ENCODE measurements at places on chromosomes 7 and 10.
A peak's percentile ranks its signal among the peaks of the same experiment; 100 is the strongest.

DNA sequence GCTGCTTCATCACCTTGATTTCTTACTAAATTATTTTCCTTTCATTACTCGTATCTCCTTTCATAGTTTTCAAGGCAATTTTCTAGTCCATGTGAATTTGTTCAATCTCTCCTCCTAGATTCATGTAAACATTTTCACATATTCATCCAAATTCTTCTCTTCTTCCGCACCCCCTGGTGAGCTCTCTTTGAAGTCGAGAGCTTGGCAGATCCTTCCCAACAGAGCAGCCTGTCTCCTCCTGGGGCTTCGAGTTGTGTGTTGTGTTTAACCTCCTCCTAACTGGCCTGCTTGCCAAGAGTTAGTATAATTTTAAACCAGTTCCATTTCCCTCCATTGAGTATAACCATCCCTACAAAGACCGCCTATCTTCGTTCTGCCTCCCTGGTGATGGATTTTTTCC lies 272.4 kb upstream of the CELF2 start:
- DNase-seq: no peak

GRCh38 chr10:32972929-32973328 lies 14.9 kb upstream of the ITGB1 start:
- no peak for DNase-seq

DNA sequence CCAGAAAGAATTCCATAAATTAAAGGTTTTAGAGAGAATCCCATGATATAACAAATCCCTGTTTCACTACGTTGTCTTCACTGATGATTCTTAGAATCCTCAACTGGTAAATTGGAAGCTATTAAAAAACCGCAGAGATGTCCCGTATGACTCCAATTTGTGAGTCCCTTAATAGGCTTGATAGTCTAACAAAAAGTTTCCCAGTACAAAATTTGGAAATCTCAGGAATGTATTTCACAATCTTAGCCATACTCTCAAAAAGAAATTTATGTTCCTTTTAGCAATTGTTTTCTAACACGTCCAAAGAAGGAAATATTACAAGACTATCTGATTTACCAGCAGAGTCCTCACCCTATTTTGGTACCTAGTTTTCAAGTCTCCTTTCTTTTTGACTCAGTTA lies 2.5 kb downstream of the TES start:
- DNase-seq: no peak

DNA sequence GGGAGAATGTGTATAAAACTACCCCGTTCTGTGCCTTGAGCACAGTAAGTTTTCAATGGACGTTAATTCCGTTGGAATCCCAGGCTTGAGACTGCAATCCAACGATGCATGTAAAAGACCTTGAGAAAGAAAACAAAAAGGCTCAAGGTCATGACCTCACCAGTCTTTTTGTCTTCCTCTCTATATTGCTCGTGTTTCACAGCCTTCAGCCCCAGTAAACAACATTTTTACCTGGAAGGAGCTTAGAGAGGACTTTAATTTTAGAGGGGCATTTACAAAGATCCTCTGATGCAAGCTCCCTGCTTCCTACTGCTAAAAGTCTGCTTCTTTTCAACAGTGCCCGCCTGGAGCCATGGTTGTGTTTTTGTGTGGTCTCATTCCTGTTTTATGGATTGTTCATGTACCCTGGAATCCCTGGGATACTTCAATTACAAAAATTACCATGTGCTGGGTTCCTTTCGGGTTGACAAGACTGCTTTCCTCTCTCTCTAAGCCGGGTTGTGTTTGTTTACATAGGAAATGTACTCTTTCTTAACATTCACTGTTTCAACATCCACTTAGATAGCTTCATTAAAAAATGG lies 320.1 kb upstream of the NFE2L3 start:
- no peak for DNase-seq

DNA sequence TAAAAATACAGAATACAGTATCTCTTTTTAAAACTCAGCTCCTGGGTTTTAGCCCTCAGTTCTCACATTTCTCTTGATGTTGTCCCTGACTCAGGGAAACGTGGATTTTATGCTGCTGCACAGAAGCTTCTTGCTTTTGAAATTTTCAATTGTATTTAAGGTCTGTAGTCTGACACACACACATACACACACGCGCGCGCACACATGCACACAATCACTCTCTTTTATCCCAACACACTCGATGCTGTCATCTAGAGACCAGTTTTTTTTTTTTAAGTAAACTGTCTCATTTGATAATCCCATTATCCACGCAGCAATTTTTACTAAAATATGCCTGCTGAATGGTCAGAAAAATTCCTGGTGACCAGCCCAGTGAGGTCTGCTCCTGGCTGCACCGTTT lies 108.6 kb downstream of the KMT2E start:
- no peak for DNase-seq

DNA sequence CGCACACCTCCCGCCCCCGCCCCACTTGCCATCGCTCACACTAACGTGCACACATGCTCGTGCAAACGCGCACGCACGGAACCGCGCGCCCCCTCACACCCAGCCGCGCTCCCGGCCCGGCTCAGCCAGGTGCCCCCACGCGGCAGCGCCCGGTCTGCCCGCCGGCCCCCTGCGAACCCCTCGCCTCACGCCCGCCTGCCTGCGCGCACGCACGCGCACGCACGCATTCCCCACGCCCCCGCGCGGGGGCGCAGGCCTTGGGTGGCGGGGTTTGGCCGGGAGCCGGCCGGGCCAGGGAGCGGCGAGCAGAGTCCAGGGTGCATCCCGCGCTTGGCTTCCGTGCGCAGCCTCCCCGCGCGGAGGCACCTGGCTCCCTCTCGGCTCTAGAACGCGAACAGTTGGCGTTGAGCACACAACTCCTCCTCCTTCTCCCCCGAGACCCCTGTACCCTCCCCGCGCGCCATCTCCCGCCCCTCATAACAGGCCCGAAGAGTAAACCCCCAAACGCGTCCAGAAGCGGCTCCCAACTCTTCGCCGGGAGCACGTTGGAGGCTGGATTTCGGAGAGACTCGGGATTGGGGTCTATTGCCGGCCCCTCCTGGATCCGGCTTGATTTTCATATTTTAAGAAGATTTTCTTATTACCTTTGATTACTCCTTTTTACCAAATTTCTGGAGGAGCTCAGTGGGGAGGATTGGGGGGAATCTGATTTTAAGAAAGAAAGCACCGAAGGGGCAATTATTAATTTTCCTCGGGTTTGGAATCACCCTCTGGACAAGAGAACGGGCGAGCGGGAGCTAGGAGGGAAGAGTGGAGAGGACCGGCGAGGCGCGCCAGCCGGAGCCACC lies 527 bp upstream of the SORCS3 start:
- no peak for DNase-seq

DNA sequence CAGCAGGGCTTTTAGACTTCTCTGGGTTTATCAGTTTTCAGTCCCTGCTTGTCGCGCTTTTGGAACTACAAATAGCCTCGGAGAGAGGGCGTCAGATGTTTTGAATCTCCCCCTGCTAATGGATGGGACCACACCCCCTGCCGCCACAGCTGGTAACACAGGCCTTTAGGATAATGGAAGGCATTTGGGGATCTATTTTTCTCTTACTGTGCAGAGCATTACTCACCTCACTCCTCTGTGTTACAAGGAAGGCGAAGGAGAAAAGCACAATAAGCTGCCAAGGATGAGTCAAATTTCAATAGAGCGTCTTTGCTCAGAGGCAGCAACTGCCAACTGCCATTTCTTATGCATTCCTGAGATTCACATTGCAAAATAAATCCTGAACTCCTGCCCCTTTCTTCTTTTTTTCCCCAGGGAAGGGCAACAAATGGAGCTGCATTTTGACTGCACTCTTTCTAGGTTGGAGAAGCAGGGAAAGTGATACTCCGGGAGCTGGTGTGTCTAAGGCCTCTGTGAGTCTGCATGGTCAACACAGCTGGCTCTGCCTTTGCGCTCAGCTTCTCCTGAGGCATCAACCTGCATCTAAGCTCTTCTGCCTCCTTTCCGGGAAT lies 31.5 kb upstream of the SMNDC1 start:
- peak; percentile 95 for DNase-seq

GRCh38 chr10:3780021-3780770 lies 4.8 kb downstream of the KLF6 start:
- no peak for DNase-seq

- no peak for DNase-seq
Observed at GRCh38 chr10:32418572-32418971, 27.4 kb upstream of the CCDC7 start.

GRCh38 chr7:149292462-149292823 lies 30.4 kb downstream of the ZNF783 start:
- DNase-seq: no peak

- DNase-seq: no peak
Observed at GRCh38 chr10:114808982-114809381, 12.6 kb upstream of the FHIP2A start.

GRCh38 chr10:79926037-79926436 lies 22.9 kb downstream of the SFTPD start:
- DNase-seq: no peak

DNA sequence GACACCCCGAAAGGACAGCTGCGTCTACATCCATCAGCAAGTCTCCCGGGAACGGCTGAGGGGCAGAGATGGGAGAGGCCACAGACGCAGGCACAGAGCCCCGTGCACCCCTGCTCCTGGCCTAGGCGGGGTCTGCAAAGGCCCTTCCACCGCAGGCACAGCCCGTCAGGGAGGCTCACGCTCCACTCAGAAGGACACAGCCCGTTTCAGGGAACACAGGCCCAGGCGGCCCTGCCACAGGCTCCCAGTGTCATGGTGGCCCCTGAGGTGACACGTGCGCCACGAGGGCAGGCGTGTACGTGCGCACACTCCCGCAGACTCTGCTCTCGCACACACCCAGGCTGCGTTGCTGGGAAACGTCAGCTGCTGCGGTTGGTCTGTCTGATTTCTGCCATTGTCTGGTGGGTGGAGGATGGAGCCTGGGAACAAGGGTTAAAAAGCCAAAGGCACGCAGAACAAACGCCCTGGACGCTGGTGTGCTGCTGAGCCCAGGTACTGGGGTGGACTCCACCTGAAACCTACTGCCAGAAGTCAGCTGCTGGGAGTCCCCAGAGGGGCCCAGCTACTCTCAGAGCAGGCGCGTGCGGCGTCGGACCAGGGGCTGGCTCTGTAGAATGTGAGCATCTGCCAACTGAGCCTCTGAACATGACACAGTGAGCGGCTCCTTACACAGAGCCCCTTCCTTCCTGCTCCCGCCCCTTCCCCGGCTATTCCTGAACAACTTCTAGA lies 13.1 kb downstream of the GPER1 start:
- DNase-seq: no peak

DNA sequence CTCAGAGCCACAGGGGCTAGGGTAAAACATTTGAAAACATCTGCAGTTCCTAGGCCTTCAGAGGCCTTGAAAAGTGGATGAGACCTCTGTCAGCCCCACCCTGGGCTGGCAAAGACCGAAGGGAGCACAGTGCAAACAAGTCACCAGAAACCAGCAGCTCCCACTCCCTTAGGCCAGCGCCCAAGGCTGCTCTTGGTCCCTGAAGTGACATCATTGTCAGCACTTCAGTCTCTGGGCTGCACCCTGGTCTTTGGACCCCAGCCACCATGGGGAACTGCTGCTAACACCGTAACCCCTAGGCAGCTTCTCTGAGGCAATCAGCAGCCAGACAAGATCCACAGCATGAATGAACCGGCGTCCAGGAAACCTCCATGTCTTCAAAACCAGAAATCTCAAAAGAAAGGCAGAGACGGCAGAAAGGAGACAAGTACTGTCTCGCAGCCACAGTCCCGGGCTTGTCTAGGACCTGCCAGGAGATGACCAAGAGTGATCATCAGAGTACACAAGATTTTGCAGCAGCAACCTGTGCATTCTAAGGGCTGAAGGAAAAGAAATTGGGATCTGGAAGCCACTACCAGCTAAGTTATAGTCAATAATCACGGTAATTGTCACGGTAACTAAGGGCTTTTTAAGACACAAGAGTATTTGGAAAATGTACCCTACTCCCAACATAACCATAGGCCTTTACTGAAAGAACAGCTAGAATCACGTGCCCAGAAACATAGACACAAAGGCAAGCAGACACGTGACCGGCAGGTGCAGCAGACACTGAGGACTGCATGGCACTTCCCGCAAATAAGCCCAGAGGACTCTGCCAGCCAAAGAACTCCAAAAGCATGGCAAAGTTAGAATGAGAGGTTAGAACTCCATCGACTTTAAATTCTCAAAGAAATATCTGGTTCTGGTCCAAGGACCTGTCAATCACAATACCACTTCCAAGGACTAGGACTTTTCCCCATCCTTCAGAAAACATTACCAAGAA lies 23.3 kb downstream of the CPXM2 start:
- DNase-seq: no peak

GRCh38 chr7:84529480-84530205 lies 335.1 kb upstream of the SEMA3A start:
- no peak for DNase-seq

GRCh38 chr10:119715628-119716505 lies 10.0 kb upstream of the INPP5F start:
- DNase-seq: no peak

DNA sequence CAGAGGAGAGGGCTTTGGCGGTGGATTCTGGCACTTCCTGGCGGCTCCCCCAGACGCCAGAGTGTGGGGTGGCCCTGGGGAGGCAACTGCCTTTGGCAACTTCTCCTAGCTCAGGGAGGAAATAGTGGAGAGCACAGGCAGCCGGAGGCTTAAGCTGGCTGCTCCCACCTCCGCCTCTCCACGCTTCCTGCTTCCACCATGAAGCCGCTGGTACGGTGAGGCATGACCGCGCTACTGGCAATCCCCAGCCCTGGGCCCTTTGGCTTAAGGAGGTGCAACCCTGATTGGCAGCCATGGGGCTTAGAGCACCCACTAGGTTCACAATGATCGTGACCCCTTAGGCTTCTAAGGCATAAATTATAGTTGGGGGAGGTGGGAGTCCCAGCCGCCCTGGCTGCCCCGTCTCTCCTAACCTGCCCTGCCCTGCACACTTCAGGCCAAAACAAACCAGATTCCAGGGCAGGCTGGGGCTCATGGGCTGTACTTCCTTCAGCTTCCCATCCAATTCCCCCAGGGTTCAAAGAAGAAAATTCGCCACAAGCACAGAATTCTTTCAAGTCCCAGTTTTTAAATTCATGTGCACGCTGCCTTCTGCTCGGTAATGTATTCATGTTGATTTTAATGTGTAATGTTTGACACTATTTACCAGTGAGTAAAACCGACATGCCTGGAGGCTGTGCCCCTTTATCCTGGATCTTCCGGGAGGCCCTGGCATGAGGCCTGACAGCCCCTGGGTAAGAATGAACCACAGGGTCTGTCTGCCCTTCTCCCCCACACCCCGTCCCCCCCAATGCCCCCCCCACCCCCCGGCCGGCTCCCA lies 90.7 kb upstream of the LRRC4 start:
- no peak for DNase-seq

DNA sequence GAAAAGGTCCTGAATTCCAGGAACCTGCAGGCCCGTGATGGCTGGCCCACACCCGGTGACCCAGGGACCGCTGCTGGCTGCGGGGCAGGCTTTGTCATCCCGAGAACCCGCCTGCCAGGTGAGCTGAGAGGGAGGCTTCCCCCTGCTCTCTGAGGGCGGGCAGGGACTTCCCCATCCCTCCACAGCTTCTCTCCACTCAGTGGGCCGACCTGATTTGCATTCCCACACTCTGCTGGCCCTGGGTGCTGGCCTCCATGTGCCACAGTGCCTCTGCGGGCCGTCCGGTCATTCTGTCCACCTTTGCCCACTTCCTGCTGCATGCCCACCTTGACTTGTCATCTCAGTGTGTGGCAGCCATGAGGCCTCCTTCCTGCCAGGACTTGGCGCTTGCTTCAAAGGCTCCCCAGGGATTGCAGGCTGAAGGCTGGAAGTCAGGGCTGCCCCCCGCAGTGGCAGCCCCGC lies 35.3 kb downstream of the PALD1 start:
- DNase-seq: no peak
